ENCODE measurements at places on chromosomes 6 and 20.

DNA sequence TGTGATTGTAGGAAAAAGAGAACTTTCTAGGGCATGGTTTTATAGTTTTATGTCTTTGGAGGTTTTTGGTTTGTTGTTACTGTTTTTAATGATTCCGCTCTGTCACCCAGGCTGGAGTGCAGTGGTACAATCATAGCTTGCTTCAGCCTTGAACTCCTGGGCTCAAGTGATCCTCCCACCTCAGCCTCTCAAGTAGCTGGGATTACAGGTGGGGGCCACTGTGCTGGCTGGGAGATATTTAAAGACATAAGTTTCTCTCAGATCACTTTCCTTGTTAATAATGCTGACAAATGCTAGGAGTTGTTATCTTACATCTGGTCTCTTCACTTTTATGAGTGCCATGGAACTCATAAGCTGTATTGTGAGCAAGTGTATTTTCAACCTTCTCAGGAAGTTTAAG lies 116.3 kb downstream of the SCAF8 start:
- DNase-seq: no peak

DNA sequence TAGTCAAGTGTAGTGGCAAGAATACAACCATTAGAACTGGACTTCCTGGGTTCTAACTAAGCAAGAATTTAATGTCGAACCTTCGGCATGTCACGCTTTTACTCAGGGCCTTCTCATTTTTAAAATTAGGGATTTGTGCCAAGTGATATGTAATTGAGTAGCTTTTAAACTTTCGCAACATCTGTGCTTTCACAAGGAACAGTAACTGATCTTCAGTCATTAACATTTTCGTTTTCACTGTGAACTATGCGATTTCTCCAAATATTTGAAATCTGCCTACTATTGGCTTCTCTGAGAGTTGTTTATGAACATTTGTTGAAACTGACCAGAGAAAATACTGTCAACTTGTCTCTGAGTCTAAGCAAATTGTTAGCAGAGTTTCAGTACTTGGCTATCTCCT lies 27.6 kb downstream of the GRM1 start:
- no peak for DNase-seq

GRCh38 chr6:6881438-6882225 lies 226.1 kb upstream of the RREB1 start:
- DNase-seq: no peak

DNA sequence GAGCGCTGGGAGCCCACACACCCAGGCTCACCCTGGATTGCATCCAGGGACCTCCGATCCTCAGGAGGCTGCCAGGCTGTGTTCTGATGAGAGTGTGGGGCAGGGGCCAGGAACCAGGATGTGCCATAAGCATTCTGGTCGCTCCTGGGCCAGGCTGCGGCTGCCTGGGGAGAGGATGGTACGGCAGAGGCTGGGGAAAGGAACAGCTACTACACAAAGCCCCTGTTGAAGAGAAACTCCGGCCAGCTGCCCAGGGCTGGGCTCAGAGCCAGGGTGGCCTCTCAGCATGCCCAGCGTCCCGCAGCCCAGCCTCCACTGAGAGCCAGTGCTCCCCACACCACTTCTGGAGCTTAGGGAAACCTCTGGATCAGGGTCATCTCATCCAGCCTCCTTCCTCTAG lies 21.7 kb upstream of the OCSTAMP start:
- no peak for DNase-seq

GRCh38 chr6:53279293-53279692 lies 69.5 kb downstream of the ELOVL5 start:
- no peak for DNase-seq

DNA sequence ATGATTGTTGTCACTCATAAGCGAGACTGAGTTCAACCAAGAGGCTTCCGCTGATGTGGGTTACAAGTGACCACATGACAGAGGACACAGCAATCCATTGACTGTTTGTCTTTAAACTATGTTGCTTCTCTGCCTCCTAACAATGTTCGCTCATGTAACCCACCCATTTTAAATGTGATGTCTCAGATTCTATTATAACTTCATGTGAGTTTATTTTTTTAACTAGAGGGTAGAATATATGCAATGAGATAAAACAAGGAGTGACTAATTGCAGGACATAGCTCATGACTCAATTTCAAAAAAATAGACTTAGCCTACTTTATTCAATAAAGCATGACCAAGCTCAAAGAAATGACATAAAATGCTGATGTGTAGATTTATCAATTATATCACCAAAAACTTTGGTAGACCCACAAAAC lies 119.2 kb upstream of the SASH1 start:
- DNase-seq: no peak

GRCh38 chr6:112983713-112984261 lies 636.7 kb downstream of the RFPL4B start:
- no peak for DNase-seq

DNA sequence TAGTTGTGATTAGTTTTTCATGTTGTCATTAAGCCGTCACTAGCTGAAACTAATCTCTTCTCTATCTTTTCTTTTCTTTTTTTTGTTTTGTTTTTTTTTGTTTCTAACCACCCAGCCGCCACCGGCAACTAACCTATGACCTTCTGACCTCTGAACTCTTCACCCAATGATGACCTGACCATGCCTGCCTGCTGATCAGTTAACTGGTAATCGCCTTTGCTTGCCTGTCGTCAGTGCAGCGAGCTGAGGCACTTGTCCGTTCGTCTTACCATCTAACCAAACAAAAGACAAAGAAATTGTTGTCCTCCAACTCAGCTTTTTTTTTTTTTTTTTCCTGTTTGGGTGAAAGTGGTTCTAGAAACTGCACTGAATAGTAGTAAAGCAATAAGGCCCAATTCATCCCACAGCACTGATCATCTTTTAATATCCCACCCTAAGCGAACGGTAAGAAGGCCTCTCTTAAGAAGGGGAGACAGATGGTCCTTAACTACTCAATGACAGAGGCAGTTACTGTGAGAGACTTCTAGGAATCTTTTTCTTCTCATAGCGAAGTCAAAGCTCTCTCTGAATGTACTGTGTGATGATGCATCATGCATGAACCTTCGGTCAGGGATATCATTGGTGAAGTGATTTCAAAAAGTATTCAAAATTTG lies 156.2 kb downstream of the QKI start:
- DNase-seq: no peak

DNA sequence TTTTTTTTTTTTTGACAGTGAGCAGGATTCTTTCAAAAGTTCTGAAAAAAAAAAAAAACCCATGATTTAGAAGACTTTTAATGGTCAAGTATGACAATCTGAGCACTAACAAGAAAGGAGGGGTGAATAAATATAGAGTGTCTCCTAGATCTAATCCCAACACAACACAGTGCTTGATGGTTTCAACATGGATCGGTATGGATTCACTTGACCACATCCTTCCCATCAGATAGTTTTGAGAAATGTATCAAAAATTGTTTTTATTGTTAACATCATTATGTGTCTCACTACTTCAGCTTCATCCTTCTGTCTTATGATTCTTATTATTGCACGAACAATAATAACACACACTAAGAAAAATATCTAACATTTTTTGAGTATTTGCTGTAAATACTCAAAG lies 21.0 kb downstream of the KIF13A start:
- DNase-seq: no peak

- DNase-seq: no peak
Observed at GRCh38 chr6:160217863-160218262, 40.8 kb downstream of the SLC22A2 start.

GRCh38 chr20:56348746-56349145 lies 10.0 kb upstream of the FAM210B start:
- DNase-seq: no peak

GRCh38 chr6:34223381-34223955 lies 13.2 kb upstream of the HMGA1 start:
- DNase-seq: no peak

DNA sequence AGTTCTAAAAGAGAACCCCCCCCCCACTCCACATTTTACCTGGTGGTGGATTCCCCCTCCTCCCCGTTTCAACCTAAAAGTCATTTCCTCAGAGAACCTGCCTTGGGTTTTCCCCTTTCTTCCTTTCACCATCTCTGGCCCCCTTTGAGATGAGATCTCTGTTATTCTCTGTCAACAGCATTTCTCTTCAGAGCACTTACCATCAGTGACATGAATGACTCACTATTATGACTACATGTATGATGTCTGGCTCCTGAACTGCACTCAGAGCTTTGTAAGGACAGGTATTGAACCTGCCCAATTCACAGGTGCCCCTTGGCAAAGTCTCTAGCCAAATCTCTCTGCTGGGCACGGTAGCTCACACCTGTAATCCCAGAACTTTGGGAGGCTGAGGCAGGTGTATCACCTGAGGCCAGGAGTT lies 61.4 kb upstream of the JARID2 start:
- DNase-seq: no peak

GRCh38 chr6:142700032-142700431 lies 244.9 kb downstream of the HIVEP2 start:
- no peak for DNase-seq

GRCh38 chr20:47703748-47704147 lies 81.5 kb downstream of the SULF2 start:
- DNase-seq: no peak

- DNase-seq: peak; percentile 31
Observed at GRCh38 chr6:36839749-36840431, 646 bp upstream of the CPNE5 start.

- no peak for DNase-seq
Observed at GRCh38 chr6:11989386-11989785, 22.7 kb upstream of the HIVEP1 start.

- DNase-seq: no peak
Observed at GRCh38 chr6:116008470-116009243, 52.0 kb downstream of the FRK start.

GRCh38 chr6:148401571-148401970 lies 58.9 kb downstream of the SASH1 start:
- DNase-seq: no peak

DNA sequence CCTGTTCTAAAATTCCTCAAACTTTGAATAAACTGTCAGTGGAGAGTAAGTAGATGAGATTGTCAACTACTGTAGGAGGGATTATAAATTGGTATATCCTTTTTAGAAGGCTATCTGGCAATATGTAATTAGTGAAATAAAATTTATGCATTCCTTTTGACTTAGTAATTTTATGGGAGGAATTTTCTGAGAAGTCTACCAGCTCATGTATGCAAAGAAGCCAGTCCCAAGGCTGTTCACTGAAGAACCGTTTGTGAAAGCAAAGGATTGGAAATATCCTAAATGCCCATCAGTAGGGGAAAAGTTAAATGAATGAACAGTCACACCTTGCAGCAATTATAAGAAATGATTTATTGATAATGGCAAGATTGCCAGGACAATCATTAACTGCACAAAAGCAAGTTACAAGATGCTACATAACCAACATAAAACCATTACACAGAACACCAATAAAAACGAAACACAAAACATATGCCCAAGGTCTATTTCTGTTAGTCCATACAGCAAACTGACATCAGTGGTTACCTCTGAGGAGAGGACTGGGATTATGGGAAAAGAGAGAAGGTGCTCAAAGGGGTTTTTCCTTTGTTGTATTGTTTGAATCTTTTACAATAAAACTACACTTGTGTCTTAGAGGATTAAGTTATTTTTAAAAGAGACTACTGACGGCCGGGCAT lies 4.6 kb upstream of the DSTN start:
- DNase-seq: no peak

DNA sequence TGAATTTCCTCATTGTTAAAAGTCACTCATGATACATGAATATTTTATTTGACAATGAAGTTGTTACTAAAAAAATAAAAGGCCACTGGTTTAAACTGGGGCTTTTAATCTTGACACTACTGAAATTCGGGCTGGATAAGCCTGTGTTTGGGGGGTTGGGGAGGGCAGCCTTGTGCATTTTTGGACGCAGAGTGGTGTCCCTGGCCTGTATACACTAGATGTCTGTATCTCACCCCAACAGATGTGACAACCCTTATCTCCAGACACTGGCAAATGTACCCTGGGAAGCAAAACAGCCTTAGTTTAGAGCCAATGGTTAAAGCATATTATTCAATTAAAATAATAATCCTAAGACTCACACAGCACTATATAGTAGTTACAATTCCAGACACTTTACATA lies 24.8 kb downstream of the MAN1A1 start:
- no peak for DNase-seq

GRCh38 chr6:65461121-65461520 lies 245.9 kb downstream of the EYS start:
- DNase-seq: no peak

DNA sequence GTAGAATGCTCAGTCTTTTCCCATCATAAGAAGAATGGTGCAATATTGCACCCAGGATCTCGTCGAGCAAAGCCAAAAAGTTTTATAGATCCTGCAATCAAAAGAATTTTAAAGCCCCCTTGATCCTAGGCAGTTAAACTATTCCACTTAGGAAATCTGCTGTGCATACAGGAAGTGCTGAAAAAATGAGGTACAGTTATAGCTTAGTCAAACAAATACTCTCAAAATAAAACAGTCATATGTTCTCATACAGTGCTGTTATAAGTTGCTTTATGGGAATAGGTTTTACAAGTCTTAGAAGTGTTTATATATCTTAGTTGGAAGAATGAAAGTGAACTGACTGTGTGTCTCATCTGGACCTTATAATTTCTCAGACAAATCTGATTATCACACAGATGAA lies 232.6 kb upstream of the RAB32 start:
- DNase-seq: no peak

DNA sequence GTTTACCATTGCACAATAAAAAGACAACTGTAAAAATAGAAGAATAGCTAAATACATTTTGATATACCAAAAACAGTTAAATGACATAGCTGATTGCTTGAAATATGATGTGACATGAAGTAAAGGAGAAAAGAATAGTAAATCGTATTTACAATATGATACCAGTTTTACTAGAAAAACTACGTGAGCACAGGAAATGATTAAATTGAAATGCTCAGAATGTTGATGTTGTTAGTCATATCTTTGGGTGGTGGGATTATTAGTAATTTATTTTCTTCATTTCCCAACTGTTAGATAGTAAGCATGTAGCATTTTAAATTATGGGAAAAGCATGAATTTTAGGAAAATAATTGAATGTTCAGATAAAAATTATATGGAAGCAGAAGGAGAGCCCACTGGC lies 268.3 kb upstream of the TAB2 start:
- no peak for DNase-seq

DNA sequence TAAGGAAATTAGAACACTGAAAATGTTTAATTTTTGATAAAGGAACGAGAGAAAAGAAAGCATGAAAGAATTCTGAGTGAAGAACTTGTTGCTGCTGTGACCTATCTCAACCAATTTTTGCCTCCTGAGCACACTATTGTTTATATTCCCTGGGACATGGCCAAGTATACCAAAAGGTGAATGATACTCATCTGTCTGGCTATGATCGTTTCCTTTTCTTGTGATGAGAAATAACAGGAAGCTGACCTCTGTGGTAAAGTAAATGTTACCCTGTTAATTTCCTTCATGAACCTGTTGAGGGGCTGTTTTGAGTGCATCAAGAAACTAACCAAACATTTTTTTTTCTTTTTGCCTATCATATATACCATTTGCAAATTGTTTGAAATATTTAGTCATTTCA lies 69.1 kb downstream of the FIG4 start:
- DNase-seq: no peak

- no peak for DNase-seq
Observed at GRCh38 chr6:21228411-21228810, 365.1 kb upstream of the SOX4 start.
